Left renal cortex interstitium (tissue), 4 donors: ENCODE measurements at places on chromosomes 7 and 10. TPM values are rescaled to one million over a fixed set of nuclear protein-coding genes. Genes with fewer than 3 reads are reported as not detected.

The NKX2-3 gene
- not detected for polyA plus RNA-seq

The HPS6 gene
- 15.5 TPM for polyA plus RNA-seq

DNA sequence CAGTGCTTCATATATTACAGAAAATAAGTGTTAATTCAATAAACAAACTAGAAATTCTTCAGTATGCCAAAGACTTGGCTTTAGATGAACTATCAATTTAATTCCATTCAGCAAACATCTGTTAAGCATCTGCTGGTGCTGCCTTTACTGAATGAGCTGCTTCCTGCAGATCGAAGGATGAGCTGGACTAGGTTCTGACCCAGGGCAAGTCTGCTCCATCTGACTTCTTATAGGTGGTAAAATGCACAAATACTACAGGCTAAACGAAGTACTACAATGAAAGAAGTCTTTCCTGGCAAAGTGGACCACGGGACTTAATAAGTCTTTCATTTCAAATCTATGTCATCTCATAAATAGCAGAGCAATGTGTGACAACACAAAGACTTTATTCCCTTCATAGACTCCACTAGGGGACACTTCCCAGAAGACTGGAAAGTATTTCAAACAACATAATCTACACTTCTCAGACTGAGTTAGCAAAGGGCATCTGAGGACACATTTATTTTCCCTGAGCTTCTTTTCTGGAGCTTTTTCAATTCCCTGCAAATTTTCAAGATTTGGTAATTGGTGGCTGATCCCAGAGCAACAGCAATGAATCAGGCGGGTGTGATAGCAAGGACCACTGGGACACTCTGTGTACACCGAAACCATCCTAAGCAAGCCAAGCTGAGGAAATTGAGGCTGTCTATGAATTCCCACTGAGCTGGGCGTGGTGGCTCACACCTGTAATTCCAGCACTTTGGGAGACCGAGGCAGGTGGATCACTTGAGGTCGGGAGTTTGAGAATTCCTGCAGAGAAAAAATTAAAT lies 108.9 kb upstream of the FRMD4A start:
- DNase-seq: no peak

DNA sequence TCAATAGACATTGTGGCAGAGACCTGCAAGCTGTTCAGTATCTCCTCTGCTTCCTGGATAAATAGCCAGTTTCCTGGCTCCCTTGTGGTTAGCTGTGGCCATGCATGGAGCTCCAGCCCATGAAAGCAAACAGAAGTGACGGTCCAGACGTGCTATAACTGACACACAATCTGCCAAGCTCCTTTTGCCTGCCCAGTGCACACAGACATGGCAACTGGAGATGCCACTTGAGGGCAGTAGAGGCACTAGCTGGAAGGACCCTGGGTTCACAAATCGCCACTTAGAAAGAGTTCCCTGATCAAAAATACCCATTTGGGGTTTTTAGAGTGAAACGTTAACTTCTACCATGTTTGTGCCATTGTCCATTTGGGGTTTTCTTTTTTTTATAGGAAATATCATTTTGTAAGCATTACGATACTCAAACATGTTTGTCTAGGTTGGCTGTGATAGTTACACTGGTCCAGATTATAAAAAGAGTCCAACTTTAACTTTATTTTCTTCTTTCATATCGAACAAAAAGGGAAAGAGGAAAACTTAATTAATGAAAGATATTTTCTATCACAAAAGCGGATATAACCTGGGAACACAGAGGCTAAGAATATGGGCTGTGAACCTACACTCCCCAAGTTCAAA lies 31.3 kb downstream of the KIN start:
- no peak for DNase-seq

DNA sequence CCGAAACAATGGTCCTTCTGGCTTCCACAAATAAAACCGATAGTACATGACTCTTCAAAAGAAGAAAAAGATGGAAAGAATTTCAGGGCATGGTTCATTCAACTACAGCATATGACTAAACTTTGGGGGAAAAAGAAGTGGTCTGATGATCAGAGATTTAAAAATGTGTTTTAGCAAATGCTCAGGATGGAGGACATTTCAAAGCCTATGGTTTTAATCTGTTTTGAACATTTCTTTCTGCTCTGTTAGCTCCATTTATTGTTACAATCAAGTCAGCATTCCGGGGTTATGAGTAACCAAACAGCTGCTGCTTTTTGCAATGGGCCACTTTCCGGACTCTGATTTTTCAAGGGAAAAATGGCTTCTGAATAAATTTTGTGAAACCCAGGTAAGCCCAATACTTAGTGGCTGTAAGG lies 142.4 kb downstream of the CUBN start:
- no peak for DNase-seq

GRCh38 chr7:130893441-130893894 lies 159.5 kb upstream of the KLF14 start:
- DNase-seq: no peak

DNA sequence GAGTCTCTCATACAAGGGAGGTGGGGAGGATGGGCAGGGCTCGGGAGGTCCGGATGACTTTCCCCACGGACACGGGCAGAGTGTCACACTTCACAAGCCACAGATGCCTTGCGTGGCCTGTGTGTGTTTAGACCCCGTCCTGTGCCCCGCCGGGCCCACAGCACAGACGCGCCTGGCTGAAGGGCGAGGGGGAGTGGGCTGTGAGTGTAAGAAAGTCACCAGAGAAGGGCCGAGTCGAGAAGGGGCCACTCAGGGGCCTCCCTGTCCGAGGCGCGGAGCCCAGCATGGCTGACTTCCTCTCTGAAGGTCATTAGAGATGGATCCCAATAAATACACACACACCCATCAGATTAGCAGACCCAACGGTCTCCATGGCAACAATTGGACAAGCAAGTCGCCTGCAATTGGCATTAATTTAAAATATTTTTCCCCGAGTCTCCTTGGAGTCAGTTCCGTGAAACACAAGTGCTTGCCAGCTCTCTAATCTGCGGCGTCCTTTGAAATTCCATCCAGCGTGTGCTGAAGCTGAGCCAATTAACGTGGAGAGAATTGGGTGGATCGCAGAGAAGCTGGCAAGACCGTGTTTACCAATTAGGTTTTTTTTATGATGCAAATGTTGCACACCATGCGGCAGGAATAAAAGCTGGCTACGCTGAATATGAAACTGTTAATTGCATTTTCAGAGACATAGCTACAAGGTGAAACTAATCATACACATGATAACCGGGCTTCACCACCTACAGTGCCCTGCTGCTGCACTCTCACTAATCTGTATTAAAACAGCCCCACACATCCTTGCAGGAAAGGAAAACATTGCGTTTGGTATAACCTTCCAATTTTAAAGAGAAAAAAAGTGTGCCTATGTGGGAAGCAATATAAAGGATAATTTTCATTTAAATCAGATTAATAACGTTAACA lies 571.2 kb downstream of the PTPRN2 start:
- DNase-seq: no peak

The MACROH2A2 gene
- polyA plus RNA-seq: 73.2 TPM

The MDFIC gene
- 28.4 TPM for polyA plus RNA-seq

DNA sequence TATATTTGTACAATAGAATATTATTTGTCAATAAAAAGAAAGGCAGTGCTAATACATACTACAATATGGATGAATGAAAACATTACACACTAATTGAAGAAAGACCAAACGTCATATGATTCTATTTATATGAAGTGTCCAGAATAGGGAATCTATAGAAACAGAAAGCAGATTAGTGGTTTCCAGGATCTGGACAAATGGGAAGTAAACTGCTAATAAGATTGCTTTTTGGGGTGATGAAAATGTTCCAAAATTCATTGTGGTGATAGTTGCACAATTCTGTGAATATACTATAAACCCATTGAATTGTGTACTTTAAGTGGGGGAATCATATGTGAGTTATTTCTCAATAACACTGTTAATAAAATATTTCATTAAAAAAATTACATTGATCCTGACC lies 78.2 kb upstream of the IFRD1 start:
- no peak for DNase-seq

GRCh38 chr10:32403091-32403490 lies 42.8 kb upstream of the CCDC7 start:
- DNase-seq: no peak

The SFMBT2 gene
- polyA plus RNA-seq: 8.4 TPM

DNA sequence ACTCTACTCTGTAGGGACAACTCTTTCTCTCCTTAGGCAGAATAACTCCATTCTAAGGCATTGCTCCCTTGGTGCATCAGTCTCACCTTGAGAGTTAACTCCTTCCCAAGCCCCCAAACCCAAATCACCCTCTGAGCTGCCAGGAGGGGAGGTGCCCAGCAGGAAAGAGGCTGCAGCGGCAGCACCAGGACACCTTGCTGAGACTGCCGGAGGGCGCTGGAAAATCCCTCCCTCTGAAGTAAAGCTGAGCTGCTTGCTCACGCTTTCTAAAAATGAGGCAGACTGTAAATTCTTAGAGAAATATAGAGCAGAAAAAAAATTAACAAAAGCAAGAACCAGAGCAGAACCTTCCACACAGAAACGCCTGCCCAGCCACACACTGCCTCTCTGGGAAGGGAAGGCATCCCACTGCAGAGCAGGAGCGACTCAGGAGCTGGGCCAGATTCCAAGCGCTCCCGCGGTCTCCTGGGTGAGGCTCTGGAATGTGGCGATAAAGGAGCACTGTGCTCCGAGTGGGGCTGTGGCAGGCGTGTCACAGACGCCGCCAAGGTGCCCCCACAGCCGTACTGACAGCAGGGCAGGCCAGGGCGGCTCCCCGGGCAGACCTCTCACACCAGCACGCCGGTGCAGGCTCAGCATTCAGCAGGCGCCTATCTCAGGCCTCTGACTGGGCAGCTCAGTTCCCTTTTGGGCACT lies 202.1 kb downstream of the TNS3 start:
- no peak for DNase-seq

The NCF1 gene
- 1.7 TPM for polyA plus RNA-seq

DNA sequence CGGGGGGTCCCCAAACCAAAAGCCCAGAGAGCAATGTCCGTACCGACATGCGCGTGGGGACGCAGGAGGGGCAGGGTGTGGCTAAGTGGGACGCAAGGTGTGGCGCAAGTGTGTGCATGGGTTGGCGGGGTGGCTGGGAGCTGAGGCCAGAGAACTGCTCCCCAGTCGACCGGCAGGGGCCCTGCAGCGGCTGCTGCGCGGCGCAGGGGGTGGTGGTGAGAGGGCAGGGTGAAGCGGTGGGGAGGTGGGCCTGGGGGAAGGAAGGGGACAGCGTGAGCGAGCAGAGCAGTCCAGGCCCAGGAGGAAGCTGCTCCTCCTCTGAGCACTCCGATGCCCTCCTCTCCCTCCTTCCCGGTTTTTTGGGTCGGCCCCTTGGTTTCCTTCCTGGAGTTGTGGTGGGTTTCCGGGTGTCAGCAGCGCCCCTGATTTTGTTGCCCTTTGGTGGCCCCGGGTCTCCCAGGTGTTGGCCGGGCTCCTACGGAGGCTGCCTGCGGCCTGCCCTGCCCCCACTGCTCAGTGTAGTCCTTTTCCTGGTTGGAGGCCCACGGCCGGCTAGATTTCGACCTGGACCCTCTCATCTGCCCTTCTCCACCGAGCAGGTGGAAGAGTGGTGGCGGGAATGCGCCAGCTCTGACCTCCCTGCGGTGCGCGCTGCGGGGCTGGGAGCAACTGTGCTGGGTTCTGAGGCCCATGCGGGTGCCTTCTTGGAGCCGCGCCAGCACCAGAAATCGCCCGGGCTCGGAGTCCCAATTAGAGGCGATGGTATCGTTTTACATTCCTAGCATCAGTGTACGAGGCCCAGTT lies 40.5 kb upstream of the COMTD1 start:
- no peak for DNase-seq

GRCh38 chr10:90204131-90204955 lies 503.0 kb downstream of the KIF20B start:
- DNase-seq: no peak

DNA sequence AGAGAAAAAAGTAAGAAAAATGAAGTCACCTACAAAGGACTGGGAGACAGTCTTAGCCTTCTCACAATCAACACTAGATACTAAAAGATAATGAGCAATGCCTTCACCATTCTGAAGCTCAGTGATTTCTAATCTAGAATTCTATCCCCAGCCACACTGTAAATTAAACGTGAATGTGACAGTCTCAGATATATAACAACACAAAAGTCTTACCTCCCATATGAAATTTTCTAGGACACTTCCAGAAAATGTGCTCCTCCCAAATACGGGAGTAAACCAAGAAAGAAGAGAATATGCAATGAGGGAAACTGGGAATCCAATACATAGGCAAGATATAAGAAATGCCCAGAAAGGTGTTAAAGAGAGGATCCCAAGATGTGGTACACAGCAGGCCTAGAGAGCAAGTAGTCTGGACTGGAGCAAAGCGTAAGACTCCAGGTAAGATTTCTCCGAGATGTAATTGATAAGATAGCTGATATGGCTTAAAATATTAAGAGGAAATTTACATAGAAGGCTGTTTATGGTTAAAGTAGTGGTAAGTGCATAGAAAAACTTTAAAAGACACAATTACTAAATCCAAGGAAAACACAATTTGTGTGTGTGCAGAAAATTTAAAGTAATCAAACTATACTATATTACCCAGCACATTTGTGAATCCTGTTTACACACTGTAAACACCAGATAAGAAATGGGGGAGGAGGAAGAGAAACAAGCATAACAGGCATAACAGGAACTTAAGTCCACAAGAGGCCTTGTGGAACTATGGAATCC lies 44.1 kb downstream of the SGMS1 start:
- no peak for DNase-seq

GRCh38 chr7:4093035-4093434 lies 589.1 kb upstream of the FOXK1 start:
- no peak for DNase-seq

The FOXL3 gene
- polyA plus RNA-seq: not detected

The KCNH2 gene
- 23.2 TPM for polyA plus RNA-seq

The PRKG1 gene
- polyA plus RNA-seq: 14.2 TPM

The DDC gene
- 88.1 TPM for polyA plus RNA-seq

DNA sequence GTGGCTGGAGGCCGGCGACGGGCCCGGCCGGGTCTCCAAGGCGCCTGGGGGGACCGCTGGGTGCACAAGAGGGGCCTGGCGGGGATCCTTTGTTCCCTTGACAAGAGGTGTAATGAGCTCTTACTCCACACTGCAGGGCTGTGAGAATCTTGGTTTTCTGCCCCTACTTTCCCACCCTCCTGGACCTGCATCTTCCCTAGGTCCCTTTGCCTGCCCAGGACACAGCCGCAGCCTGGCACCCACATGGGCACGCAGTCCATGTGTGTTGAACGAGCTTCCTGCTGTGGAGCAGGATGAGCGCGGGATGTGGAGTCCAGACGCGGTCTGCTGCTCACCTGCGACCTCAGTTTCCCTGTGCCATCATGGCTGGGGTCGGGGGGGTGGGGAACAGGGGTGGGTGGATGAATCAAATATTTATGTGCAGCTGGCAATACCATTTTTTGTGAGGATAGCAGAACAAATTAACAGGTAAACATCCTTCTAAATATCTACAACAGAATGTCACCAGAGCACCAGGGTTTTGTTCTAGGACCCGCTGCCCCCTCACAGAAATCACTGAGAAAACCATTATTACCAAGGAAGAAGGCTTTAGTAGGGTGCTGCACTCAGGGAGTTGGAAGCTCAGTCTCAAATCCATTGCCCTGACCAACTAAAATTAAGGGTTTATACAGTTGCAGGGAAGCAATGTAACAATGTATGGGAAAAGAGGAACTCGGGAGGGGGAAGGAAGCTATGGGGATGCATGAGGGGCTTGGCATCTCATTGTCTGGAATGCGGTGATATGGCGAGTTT lies 474 bp upstream of the NSMCE4A start:
- DNase-seq: no peak
